ENCODE measurements at places on chromosomes 1 and 21.

- DNase-seq: peak; percentile 63
Measured at GRCh38 chr1:151060007-151060656, at the start of gene MLLT11. Gene MLLT11, plus strand, starts transcription at chr1:151060397. Its CDS starts 6,828 bp downstream, at chr1:151067225.

- DNase-seq: no peak
Measured at GRCh38 chr1:236059011-236059410, 5.9 kb downstream of the NID1 start.

DNA sequence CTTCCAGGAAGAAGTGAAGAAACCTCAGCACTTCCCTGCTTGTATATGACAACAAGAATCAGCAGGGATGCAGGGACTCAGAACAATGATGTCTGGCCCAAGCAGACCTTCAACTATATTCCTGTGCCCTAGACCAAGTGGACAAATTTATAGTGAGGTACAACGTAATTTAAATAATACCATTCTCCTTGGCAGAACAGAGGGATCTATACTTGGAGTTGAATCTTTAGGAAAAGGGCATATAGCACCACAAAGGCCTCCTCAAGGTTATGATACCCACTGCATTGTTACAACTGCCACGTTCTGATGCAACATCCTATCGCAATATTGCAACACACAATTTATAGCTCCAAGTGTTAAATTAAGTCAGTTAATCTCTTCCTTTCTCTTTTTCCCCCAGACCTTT lies 29.1 kb upstream of the GFI1 start:
- DNase-seq: no peak

DNA sequence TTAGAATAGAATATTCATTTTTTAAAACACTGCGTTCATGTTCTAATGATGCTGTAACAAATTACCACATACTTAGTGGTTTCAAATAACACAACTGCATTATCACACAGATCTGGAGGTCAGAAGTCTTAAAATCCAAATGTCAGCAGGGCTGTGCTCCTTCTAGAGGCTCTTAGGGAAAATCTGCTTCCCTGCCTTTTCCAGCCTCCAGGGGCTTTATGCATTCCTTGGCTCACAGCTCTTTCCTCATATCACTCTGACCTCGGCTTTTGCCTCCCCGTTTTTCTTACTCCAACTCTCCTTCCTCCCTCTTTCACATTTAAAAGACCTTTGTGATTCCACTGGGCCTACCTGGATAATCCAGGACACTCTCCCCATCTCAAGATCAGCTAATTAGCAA lies 18.6 kb upstream of the FMN2 start:
- no peak for DNase-seq

DNA sequence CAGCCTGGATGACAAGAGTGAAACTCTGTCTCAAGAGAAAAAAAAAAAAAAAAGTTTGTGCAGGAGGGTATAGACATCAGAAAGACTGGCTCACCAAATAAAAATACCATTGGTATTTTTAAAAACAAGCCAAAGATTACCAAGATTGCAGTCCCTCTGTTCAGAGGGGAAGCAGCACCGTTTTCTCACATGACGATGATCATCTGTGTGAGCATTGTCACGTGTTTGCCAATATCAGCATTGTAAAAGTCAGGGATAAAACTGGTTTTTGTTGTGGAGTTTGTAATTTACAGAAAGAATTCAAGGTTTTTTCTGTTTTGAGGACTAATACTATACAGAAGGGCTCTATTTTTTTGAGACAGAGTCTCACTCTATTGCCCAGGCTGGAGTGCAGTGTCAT lies 26.5 kb downstream of the ZNF362 start:
- no peak for DNase-seq
